ENCODE measurements at places on chromosomes 16 and 17.

GRCh38 chr16:69100071-69100691, 5.3 kb upstream of the HAS3 start:
- no peak overlapping the region for H3K27ac ChIP-seq
- ATAC-seq = no peak
- H3K27me3 ChIP-seq = peaks cover 30% of the 10 kb centered on the region
- peaks cover under 1% of the 10 kb centered on the region for H3K4me1 ChIP-seq
- H3K36me3 ChIP-seq = no peaks in the 10 kb centered on the region
- H3K4me3 ChIP-seq = no peak overlapping the region

- peaks cover 68% of the 10 kb centered on the region for H3K4me1 ChIP-seq
- peaks cover 61% of the 10 kb centered on the region for H3K36me3 ChIP-seq
- peak; percentile 32 for ATAC-seq
- H3K27ac ChIP-seq = peak overlapping the region; percentile 91
Measured at GRCh38 chr17:76480632-76481031, 13.2 kb downstream of the AANAT start.

- peaks cover 7% of the 10 kb centered on the region for H3K4me1 ChIP-seq
- H3K36me3 ChIP-seq = peaks cover 38% of the 10 kb centered on the region
- no peak overlapping the region for H3K4me3 ChIP-seq
- no peak overlapping the region for H3K27ac ChIP-seq
- no peak for ATAC-seq
Measured at GRCh38 chr17:21542991-21543390, 149.3 kb upstream of the KCNJ18 start.

GRCh38 chr17:75505640-75506039, 9.7 kb downstream of the CASKIN2 start:
- H3K4me1 ChIP-seq = peaks cover 7% of the 10 kb centered on the region
- no peak overlapping the region for H3K27ac ChIP-seq
- no peaks in the 10 kb centered on the region for H3K36me3 ChIP-seq
- no peak overlapping the region for H3K4me3 ChIP-seq

- peak overlapping the region; percentile 50 for H3K4me3 ChIP-seq
- no peak overlapping the region for H3K27ac ChIP-seq
- H3K4me1 ChIP-seq = peaks cover 12% of the 10 kb centered on the region
- H3K36me3 ChIP-seq = no peaks in the 10 kb centered on the region
- H3K27me3 ChIP-seq = peaks cover 10% of the 10 kb centered on the region
- peak; percentile 54 for ATAC-seq
Measured at GRCh38 chr17:491086-492021, 138.7 kb upstream of the RPH3AL start.

DNA sequence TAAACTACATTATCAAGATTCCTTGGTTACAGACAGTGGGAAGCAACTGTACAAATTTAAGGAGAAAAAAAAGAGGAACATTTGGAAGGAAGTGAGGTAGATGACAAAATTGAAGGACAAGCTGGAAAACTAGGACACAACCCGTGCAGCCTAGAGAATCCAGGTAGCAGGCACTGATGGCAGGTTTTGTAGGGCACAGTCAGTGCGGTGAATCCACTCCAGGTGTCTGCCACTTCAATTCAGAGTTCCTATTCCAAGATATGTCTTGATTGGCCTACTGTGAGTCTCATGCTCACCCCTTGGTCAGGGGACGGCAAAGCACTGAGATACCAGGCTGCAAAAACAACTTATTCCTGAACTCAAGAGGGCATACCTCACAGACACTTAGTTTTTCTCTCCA, 37.8 kb downstream of the TNRC6C start:
- no peak for ATAC-seq
- H3K4me3 ChIP-seq = no peak overlapping the region
- no peaks in the 10 kb centered on the region for H3K27me3 ChIP-seq
- no peak overlapping the region for H3K27ac ChIP-seq

DNA sequence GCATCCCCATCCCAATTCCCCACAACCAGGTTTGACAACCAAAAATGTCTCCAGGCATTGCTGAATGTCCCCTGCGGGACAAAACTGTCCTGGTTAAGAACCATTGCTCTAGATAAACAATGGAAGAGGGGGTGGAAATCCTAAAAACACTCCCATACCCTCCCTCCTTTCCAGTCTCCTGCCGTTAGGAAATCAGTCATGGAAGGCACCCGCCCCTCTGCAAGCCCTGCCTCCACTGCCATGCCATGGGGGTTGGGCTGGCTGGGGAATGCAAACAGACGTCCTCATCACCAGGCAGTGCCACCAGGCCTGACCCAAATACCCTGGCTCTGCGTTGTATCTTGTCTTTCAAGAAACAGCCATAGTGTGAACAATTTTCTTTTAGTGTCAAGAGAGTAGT, 57.5 kb downstream of the CYTH1 start:
- ATAC-seq = no peak
- no peaks in the 10 kb centered on the region for H3K27me3 ChIP-seq
- peak overlapping the region; percentile 61 for H3K4me3 ChIP-seq
- peak overlapping the region; percentile 95 for H3K27ac ChIP-seq
- H3K36me3 ChIP-seq = peaks cover 60% of the 10 kb centered on the region

- no peaks in the 10 kb centered on the region for H3K27me3 ChIP-seq
- H3K4me1 ChIP-seq = no peaks in the 10 kb centered on the region
- H3K27ac ChIP-seq = no peak overlapping the region
- ATAC-seq = no peak
- H3K4me3 ChIP-seq = no peak overlapping the region
Measured at GRCh38 chr17:13518261-13519000, 83.3 kb downstream of the HS3ST3A1 start.

DNA sequence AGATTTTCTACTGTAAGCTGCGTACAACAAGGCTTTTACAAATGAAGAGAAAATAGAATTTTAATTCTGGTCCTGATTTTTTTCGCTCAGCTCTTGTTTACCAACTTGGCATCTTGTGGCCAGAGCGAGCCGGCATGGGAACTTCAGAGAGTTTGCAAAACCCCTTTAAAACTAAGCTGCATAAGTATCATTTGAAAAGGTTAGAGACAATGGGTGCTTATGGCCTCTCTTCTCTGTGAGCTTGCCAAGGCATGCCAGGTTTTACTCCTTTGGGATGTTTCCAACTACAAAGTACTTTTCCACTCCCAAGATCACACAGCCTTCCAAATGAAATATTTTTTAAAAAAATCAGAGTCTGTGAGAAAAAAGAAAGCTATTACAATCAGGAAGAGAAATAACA, 62.4 kb upstream of the FA2H start:
- ATAC-seq = no peak
- peaks cover 34% of the 10 kb centered on the region for H3K27me3 ChIP-seq
- H3K36me3 ChIP-seq = no peaks in the 10 kb centered on the region
- no peak overlapping the region for H3K27ac ChIP-seq

DNA sequence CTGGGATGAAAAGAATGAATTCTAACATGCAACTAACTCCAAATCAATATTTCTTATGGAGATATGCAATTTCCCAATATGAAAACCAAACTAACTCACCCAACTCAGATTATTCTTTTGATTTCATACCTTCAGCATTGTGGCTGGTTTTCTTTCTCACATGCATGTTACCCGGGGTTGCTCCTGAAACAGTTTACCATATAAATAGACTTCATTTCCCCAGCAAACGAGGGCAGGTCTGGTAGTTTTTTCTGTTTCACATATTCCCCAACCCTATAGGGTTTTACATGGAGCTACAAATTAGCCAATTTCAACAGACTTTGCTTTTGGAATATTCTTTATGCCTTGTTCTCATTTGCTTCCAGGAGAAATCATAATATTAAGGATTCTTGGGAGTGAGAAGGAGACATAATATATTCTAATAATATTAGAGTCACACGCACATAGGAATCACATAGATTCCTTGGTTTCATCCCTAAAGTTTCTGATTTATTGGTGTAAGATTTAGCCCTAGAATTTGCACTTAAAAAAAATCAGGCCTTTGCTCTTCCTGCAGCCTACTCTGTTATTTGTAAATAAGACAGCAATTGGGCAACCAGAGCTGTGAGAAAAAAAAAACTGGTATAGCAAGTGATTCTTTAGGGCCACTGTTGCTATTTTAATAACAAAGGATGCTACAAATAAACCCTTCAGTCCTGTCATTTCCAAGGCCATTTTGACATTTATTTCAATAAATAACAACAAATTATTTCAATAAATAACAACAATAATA, 60.3 kb upstream of the FAM20A start:
- no peak for ATAC-seq
- no peak overlapping the region for H3K4me3 ChIP-seq
- no peak overlapping the region for H3K27ac ChIP-seq
- H3K36me3 ChIP-seq = no peaks in the 10 kb centered on the region
- H3K27me3 ChIP-seq = peaks cover 56% of the 10 kb centered on the region

- no peaks in the 10 kb centered on the region for H3K27me3 ChIP-seq
- peaks cover 62% of the 10 kb centered on the region for H3K4me1 ChIP-seq
- H3K36me3 ChIP-seq = peaks cover 6% of the 10 kb centered on the region
- no peak overlapping the region for H3K27ac ChIP-seq
Measured at GRCh38 chr17:82548681-82549303, 29.3 kb downstream of the FOXK2 start.

DNA sequence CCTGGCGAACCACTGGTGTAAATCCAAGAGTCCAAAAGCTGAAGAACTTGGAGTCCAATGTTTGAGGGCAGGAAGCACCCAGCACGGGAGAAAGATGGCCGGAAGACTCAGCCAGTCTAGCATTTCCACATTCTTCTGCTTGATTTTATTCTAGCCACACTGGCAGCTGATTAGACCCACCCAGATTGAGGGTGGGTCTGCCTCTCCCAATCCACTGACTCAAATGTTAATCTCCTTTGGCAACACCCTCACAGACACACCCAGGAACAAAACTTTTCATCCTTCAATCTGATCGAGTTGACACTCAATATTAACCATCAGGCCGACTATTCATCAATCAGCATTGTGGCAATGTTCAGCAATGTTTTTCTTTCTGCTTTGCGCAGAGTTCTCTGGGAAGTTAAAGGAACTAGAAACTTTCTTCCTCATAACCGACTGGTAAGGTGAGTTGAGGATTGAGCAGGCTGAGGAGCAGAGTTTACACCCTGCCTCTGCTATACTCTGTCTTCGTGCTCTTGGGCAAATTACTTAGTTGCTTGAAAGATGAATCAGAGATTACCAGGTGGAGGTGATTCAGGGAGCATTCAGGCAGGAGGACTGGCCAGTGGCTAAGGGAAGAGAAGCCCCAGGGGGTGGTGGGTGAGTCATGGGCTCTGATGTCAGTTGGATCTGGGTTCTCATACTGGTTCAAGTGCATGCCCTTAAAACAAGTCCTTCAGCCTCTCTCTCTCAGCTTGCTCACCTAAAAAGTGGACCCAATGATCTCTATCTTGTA, 28.2 kb upstream of the BRD7 start:
- ATAC-seq = no peak
- no peak overlapping the region for H3K27ac ChIP-seq
- H3K4me3 ChIP-seq = no peak overlapping the region
- no peaks in the 10 kb centered on the region for H3K36me3 ChIP-seq
- peaks cover 17% of the 10 kb centered on the region for H3K4me1 ChIP-seq

- H3K27me3 ChIP-seq = no peaks in the 10 kb centered on the region
- ATAC-seq = peak; percentile 24
- H3K36me3 ChIP-seq = peaks cover 11% of the 10 kb centered on the region
- H3K4me1 ChIP-seq = peaks cover 17% of the 10 kb centered on the region
Measured at GRCh38 chr16:14286368-14287230, 215.5 kb downstream of the MRTFB start.

DNA sequence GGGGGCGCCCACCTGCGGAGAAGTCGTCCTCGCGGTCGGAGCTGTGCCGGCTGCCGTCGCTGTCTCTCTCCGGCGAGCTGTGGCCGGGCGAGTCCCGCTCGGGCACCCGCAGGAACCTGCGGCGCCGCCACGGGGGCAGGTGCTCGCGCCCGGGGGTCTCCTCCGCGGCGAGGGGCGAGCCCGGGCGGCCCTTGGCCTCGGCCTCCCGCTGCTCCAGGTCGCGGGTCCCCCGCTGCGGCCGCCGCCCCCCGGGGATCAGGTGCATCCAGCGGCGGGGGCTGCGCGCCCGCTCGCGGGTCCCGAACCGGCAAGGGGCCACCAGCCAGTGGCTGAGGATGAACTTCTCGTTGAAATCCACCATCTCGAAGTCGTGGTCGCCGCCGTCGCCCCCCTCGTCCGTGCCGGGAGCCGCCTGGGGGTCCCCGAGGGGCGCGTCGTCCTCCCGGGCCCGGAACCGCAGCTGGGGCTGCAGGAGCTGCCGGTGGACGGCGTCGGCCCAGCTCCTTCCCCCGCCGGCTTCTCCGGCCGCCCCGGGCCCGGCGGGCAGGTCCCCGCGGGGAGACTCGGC, 41.4 kb upstream of the BHLHA9 start:
- H3K4me1 ChIP-seq = peaks cover 46% of the 10 kb centered on the region
- peaks cover 5% of the 10 kb centered on the region for H3K36me3 ChIP-seq
- peaks cover 22% of the 10 kb centered on the region for H3K27me3 ChIP-seq
- peak; percentile 60 for ATAC-seq
- peak overlapping the region; percentile 82 for H3K27ac ChIP-seq

GRCh38 chr16:78142788-78143187, 43.3 kb downstream of the WWOX start:
- ATAC-seq = no peak
- H3K4me3 ChIP-seq = no peak overlapping the region
- H3K36me3 ChIP-seq = peaks cover 6% of the 10 kb centered on the region
- H3K27ac ChIP-seq = no peak overlapping the region
- peaks cover 10% of the 10 kb centered on the region for H3K4me1 ChIP-seq

DNA sequence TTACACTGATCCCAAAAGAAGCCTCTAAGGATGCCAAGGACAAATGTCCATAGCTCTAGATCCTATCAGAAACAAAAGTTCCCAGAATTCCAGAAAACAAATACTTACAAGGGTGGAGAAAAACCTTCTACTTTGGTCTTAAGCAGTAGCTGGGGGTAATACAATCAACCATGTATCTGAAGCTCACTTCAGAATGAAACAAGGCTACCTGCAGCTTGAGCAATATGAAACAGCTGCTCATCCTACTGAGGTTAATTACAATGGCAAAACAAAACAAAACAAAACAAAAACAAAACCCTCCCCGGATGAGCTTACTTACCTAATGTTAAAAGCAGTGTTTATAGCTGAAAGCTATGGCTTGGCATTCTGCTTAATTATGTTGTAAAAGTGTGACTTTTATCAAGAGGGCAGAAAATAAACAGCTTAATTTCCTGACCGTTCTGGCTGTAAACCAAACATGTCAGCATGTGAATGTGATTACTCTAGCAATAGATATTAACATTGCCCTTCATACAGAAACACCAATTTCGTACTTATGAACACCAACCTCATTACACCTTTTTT, 10.5 kb downstream of the PDZD9 start:
- peaks cover 10% of the 10 kb centered on the region for H3K36me3 ChIP-seq
- no peak for ATAC-seq
- H3K27ac ChIP-seq = no peak overlapping the region
- H3K4me3 ChIP-seq = no peak overlapping the region
- no peaks in the 10 kb centered on the region for H3K27me3 ChIP-seq
